ENCODE measurements at places on chromosomes 6 and 20. TPM values are rescaled to one million over a fixed set of nuclear protein-coding genes. Genes with fewer than 3 reads are reported as not detected.

ADGRB3 gene
- 5.1 TPM for total RNA-seq

PCMTD2 gene
- total RNA-seq = 65.4 TPM

RSPH4A gene
- total RNA-seq = 2.4 TPM

RSPO3 gene
- not detected for total RNA-seq

CMTR1 gene
- 51.0 TPM for total RNA-seq

FLOT1 gene
- 106 TPM for total RNA-seq

TNFRSF6B gene
- total RNA-seq = not detected

PRICKLE4 gene
- total RNA-seq = 4.1 TPM

GRCh38 chr6:157898169-157898568 lies 75.1 kb downstream of the SNX9 start:
- no peak for DNase-seq

GRCh38 chr6:5541751-5542432 lies 280.6 kb downstream of the FARS2 start:
- DNase-seq = no peak

DNA sequence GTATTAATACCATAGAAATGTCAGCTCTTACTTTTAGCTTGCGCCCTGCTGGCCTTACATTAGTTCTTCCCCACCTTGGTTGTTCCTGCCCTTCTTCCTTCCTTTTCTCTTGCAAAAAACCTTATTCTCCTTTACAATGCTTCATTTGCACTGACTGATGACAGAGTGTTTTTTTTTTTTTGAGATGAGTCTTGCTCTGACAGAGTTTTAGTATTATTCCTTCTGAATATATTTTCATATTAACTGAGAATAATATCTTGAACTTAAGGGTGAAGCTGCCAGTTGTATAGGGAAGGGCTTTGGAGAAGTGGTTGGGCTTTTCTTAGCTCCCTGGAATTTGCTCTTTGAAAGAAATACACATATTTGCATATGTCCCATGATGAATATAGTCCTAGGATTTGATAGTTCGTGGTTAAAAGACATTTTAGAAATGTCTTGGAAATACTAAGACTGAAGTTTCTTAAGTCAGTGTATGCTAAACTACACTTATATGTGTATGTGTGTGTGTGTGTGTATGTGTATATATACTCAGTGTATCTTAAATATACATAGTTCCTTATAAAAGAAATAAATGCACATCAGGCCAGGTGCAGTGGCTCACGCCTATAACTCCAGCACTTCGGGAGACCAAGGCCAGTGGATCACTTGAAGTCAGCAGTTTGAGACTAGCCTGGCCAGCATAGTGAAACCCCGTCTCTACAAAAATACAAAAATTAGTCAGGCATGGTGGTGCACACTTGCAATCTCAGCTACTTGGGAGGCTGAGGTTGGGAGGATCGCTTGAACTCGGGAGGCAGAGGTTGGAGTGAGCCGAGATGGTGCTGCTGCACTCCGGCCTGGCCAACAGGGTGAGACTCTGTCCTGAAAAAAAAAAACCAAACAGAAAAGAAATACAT lies 216.1 kb upstream of the MYLIP start:
- no peak for DNase-seq

- no peak for DNase-seq
These were observed 373.7 kb downstream of the BTBD3 start for GRCh38 chr20:12291386-12291785.

- no peak for DNase-seq
These were observed 40.3 kb downstream of the NCR2 start for GRCh38 chr6:41375598-41376151.

GRCh38 chr20:54062812-54063280 lies 7.5 kb downstream of the BCAS1 start:
- no peak for DNase-seq

DNA sequence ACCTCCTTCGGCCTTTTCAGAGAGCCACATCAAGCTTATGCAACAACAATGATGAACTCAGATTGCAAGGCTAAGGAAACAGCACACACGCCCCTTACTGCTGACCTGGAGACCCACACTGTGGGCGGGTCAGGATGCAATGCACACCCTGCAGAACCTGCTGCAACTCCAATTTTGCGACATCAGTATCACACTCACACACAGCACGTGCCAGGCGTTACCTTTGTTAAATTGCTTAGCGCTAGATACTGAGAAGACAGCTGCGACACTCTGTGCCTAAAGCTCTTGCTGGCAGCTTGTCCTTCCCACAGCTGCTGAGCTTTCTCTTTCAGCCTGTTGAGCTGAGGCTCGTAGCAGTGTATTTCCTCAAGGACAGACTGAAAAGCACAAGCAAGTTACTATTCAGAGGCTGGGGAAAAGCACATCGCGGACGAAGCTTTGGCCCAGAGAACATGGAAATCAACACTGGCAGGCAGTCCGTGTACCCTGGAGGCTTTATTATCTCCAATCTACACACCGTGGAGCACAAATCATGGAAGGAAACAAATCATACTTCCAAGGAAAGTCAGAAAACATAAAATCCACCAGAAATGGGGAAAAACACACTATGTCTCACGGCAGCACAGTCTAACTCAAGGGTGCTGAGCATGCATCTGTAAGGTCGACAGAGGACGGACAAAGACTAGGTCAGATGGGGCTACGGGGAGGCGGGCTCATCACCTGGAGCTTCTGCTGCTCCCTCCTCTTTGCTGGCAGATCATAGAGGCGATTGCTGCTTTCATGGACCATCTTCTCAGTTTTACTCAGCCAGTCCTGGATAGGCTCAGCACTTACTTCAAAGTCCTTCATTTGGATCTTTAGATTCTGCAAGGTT lies 268.2 kb downstream of the SYNE1 start:
- no peak for DNase-seq

DNA sequence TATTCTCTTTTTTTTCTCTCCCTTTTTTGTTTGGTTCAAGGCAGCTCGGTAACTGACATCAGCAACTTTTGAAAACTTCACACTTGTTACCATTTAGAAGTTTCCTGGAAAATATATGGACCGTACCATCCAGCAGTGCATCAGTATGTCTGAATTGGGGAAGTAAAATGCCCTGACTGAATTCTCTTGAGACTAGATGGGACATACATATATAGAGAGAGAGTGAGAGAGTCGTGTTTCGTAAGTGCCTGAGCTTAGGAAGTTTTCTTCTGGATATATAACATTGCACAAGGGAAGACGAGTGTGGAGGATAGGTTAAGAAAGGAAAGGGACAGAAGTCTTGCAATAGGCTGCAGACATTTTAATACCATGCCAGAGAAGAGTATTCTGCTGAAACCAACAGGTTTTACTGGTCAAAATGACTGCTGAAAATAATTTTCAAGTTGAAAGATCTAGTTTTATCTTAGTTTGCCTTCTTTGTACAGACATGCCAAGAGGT lies 10.6 kb downstream of the HEY2 start:
- no peak for DNase-seq

GRCh38 chr6:145315982-145316600 lies 419.2 kb downstream of the EPM2A start:
- DNase-seq = no peak

DNA sequence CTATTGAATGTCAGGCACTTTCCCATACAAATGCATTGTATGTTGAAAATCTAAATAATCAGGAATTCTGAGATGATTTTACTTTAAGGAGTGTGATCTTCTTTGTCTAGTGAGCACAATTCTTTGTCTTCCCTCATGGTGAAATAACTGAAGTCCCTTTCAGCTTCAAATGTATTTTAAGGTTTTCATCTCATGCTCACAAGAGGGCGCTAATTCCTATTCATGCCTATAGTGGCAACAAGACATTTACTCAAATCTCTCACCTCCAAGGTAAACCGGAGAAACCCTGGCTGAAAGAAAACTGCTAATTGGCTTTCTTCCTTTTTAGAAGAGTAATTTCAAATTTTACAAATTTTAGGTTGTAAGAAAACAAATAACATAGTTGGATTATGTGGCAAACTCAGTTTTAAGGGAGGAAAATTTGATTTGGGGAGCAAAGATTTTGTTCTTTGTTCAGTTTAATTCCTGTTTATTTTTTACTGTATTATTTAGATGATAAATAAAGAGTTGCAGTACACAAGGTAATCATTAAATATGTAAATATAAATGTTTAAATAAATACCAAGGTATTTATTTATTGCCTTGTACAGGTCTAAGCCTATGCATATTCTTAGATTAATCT lies 69.1 kb downstream of the SLC35F1 start:
- peak; percentile 29 for DNase-seq

DNA sequence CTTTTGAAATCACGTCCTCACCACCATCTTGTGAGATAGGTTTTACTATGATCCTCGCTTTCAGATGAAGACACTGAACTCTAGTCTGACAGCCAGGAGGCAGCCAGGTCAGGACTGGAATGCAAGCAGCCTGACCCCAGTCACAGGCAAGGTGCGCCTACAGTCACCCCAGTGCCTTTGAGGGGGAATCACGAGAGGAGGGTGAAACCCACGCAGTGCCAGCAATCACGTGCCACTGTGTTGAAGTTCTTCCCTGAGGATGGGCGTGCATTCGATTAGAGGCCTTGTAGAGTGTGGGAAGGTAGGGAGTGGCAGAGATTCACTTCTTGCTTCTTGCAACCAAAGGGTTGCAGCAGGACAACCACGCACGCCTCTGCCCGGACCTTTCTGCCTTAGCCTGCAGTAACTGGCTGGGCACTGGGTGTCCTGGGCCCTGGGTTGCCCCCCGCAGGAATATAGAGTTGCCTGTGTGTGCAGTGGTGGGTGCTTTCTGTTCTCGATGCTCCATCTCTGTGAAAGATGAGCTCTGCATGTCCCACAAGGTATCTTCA lies 33.7 kb upstream of the IRF4 start:
- no peak for DNase-seq

DNA sequence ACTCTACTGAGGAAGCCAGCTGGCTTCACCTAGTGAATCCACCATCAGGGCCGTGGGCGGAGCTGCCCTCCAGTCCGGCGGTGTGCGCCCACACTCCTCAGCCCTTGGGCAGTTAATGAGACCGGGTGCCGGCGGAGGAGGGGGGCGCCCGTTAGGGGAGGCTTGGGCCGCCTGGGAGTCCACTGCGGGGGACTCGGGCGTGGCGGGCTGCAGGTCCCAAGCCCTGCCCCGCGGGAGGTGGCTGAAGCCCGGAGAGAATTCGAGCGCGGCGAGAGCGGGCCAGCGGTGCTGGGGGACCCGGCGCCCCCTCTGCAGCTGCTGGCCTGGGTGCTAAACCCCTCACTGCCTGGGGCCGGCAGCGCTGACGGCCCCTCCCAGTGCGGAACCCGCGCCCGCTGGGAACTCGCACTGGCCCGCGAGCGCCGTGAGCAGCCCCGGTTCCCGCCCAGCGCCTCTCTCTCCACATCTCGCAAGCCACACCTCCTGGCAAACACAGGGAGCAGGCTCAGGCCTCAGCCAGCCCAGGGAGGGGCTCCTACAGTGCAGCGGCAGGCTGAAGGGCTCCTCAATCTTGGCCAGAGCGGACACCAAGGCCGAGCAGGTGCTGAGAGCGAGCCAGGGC lies 38.4 kb upstream of the GCNT2 start:
- no peak for DNase-seq

- DNase-seq = no peak
These were observed 27.7 kb downstream of the FAM50B start for GRCh38 chr6:3876866-3877265.

DNA sequence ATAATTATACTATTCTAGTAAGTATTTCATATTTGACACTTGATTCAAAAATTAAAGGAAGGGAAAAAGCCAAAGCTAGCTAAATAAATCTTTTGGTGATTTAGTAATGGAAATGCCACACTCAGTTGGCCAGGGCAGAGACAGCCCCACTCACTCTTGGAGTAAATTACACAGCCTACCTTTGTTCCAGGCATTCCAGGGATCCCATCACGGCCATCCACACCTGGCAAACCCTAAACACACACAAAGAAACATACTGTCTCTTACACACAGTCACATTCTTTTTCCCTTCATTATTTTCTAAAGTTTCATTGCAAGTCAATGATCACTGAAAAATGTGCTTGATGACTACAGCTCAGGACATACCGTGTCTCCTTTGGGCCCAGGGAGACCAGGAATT lies 48.1 kb downstream of the COL9A1 start:
- DNase-seq = no peak
